Smooth muscle cell of bladder (primary cell): ENCODE measurements at places on chromosomes 1 and 21. TPM values are rescaled to one million over a fixed set of nuclear protein-coding genes. Genes with fewer than 3 reads are reported as not detected.

The TRIM63 gene
- total RNA-seq = 0.74 TPM in 1 of 2 replicates, not detected in the other

The FCRLB gene
- total RNA-seq = 1.1 and 1.7 TPM in 2 replicates

The BCAN gene
- not detected in 2 replicates for total RNA-seq

The CFHR1 gene
- total RNA-seq = 1.8 TPM in 1 of 2 replicates, not detected in the other

The DIO1 gene
- not detected in 2 replicates for total RNA-seq
